ENCODE measurements at places on chromosomes 2 and 18. TPM values are rescaled to one million over a fixed set of nuclear protein-coding genes. Genes with fewer than 3 reads are reported as not detected.

- DNase-seq = no peak
These were observed 96.8 kb downstream of the SNTG2 start for GRCh38 chr2:1047485-1047884.

DNA sequence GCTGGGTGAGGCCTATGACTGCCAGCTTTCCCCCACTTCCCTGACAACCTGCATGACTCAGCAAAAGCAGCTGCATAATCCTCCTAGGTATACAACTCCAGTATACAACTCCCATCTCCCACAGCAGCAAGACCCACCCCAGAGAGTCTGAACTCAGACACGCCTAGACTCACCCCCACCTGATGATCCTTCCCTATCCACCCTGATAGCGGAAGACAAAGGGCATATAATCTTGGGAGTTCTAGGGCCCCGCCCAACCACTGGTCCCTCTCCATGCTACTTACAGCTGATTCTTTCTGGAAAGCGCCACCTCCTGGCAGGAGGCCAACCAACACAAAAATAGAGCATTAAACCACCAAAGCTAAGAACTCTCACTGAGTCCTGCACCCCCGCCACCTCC is 296.5 kb downstream of the DCC start:
- DNase-seq = no peak

- no peak for DNase-seq
These were observed 226.0 kb upstream of the CTAGE1 start for GRCh38 chr18:22643731-22644130.

DNA sequence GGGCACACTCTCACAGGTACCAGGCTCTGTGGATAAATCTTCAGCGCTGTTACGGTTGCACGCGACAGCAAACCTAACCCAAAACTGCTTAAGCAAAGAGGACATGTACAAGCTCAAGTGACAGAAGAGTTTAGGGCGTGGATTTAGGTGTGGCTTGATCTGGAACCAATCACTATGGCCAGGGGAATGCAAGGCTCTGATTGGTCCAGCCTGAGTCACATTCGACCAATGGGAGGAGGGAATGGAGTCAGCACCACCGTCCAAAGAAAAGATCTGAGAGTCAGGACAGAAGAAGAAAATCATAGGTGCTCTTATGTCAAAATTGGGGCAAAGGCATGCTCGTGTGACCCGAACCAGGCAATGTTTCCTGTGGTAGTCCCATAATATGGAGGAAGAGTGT is 139.0 kb downstream of the TRIM43 start:
- no peak for DNase-seq

Gene MTCL1
- 36.7 TPM for total RNA-seq

Gene PPIL3
- total RNA-seq = 28.7 TPM

DNA sequence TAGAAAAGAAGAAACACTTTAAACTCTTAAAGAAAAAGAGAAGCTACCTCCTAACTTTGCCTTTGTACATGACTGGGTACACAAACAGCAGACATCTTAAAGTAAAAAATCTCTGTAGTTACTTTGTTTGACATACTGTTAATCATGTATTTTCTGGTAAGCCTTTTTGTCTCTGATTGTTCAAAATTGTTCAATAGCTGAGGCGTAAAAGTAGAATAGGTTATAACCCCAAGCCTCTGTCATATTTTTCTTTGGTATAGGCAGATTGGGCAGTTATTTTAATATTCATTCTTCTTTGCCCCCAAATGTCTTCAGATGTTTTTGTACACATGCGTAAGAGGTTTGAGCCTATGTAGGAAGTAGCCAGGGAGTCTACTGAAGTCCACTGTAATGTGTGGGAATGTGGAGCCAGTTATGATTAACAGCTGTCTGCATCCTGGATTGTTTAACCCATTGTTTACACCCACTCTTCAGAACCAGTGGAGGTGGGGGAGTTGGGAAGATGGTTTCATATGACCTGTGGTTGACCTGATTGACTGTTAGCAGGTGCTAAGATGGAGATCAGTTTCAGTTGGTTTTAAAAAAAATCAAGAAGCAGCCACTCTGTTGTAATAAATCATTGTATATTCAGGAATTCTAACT is 150.5 kb downstream of the TANC1 start:
- no peak for DNase-seq

DNA sequence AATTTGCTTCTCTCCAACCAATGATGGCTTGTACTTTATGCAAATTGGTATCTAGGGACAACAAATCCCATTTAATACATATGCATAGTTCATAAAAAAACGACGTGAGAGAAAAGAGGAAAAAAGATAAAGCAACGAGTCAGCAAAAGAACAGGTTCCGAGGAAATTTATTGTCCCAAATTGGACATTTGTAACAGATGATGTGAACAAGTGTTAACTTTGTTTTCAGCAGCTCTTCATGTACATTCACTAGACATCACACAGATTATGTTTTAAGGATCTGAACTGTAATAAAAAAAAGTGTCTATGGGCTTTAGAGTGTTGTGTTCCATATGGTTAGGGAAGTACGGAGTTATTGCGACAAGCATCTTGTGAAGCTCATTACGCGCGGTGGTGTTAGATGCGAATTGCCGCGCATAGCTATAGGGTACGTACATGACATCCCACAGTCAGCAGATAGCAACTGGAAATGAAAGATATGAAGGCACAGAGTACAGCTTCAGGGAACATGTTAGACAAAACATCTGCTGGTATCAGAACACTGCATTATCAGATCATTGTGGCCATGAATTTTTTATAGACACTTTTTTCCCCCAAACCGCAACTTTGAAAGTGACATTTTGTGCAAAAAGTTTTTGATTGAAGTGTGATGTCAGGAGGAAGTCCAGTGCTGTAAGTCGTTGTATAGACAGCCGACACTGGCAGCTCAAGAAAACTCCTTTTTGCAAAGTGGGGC is 1073.1 kb upstream of the FANCL start:
- no peak for DNase-seq

DNA sequence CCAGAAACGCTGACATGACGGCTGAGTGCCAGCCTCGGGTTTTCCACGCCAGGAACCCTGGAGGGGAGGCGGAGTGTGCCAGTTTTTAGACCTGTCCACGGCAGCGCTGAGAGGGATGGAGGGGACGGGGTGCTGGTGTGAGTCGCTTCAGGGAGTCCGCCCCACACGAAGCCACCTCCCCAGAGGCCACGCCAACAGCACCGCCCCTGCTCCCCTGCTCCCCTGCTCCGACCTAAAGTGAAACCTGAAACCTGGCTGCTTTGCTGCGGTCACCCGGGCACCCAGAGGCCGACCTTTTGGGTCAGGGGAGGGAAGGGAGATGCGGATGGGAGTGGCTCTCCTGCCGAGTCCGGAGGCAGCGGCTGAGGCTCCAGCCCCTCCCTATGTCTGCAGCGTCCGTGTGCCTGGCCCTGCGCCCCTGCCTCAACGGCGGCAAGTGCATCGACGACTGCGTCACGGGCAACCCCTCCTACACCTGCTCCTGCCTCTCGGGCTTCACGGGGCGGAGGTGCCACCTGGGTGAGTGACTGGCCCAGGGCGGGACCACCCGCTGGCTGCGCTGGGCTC is 38.1 kb downstream of the SNED1 start:
- DNase-seq = no peak

Gene PROM2
- 0.60 TPM for total RNA-seq

Gene NGEF
- total RNA-seq = 0.22 TPM

GRCh38 chr18:3151399-3152264 is 68.1 kb downstream of the MYOM1 start:
- DNase-seq = peak; percentile 35

DNA sequence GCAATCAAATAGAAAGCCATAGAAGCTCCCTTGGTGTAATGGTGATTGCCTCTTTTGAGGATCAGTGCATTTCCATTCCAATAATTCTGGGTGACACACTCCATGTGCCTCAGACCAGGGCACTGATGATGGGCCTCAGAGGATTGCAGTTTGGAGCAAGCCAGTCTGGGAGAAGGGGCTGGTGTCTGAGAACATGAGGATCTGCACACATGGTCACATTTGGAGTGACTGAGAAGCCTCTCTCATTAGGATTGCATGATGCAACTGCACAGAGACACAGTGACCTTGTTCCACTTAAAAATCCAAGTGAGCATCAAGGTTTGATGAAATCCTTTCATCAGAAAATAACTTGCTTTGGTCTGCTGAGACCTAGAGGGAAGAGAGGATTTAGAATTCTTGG is 216.4 kb downstream of the ANKRD30B start:
- no peak for DNase-seq

GRCh38 chr2:236538242-236538641 is 31.4 kb upstream of the ACKR3 start:
- DNase-seq = no peak

DNA sequence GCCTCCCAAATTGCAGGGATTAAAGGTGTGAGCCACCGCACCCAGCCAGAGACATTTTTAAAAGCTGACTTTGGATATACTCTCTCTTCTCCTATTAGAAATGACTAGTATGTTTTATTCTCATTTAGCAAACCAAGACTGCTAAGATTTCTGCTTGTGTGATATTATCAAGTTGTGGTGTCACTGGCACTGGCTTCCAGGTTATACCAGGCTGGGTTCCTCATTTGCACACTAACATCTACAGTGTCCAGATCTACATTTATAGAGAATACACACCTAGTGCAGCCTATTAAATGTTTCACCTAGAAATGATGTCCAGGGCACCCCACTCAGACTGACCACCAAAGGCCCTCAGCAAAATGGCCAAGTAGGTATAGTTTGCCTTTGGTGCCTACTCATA is 265.3 kb upstream of the STON1 start:
- no peak for DNase-seq

- no peak for DNase-seq
These were observed 9.1 kb upstream of the SAP130 start for GRCh38 chr2:128036748-128037607.

DNA sequence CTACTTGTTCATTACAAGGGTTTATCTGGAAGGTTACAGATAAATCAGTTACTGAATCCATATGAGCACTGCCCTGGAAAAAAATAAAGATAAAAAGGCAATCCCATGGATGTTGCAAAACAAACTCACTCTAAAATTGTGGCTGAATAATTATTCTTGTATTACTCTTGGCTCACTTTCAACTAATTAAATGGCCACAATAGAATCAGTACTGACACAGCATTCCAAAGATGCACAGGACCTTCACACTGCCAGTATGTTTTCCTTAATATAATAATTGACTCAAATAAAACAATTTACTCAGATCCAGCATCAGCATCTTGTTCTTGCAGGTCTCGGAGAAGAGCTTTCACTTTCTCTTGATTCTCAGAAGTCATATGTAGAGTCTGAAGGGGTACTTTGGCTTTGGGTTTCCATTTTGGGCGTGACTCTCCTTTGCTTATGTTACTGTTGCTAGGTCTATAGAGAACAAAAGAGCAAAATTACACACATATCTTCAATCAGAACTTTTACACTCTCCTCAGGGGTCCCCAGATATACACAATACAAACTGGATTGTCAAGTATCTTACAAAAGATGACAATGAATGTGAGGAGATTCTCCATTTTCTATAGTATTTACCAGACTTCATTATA is 12.6 kb downstream of the DHX57 start:
- peak; percentile 2 for DNase-seq

Gene RNF103
- 24.2 TPM for total RNA-seq

DNA sequence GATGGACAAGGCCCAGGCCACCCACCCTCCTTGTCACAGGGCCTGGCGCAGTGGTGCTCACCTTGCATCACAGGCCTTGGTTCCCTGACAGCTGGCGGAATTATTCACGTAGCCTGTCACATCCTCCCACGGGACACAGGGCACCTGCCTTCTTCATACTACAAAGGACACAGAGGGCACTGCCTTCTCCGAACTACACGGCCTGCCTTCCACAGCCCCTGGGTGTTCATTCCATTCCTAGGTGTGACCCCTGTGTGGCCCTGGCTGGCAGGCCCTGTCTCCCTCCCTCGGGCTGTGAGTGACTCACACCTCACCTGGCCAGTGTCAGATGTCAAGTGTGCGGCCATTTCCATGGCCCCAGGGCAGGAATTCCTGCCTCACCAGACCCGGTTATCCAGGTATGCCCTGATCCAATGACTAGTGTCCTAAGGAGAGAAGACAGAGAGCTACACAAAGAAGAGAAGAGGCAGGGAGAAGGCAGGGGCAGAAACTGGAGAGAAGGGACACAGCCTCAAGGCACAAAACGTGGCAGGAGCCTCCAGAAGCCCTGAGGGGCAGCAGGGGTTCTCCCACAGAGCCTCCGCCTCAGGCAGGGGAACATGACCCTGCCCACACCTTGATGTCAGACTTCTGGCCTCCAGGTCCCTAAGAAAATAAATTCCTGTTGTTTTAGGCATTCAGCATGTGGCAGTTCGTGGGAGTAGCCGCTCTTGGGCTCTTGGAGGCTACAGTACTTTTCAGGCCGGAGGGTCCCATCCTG is 43.4 kb downstream of the MBP start:
- DNase-seq = no peak

Gene CNGA3
- total RNA-seq = not detected

Gene KLHL14
- not detected for total RNA-seq

Gene GPR35
- 0.33 TPM for total RNA-seq

- DNase-seq = no peak
These were observed 8.4 kb upstream of the POU3F3 start for GRCh38 chr2:104845552-104845931.

- DNase-seq = no peak
These were observed 24.4 kb upstream of the ACKR3 start for GRCh38 chr2:236545248-236545658.

DNA sequence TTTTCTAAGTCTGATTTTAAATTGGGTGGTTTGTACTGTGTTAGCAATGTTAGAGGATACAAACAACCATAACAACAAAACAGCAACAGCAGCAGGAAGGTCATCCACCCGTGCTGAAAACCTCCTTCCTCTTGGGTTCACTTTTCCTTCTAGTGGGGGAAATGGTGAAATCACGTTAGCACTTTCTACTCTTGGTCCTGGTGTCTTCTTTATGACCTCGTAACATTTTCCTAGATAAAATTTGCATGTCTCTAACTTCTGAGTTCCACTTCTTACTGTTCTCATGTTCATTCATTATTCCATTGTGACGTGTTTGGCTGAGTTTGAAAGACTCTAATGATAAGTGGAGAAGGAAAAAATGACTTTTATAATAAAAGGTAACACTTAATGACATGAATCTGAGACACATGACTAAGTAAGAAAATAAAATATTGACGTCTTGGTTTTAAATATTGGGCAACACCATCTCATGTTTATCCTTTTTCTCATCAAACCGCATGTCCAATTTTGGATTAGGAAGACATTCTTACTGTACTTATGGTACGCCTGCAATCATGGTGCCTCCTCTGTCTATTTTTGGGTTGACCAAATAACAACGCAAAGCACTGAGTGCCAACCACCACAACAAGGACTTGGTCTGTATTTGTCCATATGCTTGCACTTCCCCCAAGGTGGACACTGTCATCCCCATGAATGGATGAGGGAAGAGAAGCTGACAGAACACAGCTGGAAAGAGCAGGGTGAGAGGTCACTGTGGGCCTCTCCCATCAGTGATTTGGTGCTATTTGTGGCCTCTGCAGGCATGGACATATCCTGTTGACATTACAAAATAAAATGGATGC is 25.7 kb upstream of the IL1R1 start:
- DNase-seq = no peak

Data from endothelial cell of umbilical vein (primary cell).